ENCODE measurements at places on chromosomes 1 and 21. TPM values are rescaled to one million over a fixed set of nuclear protein-coding genes. Genes with fewer than 3 reads are reported as not detected.

Gene VPS26C
- polyA plus RNA-seq: 29.3 TPM

Gene PLEKHA6
- polyA plus RNA-seq: 3.0 TPM

Gene DISC1
- polyA plus RNA-seq: 6.3 TPM

Gene SPATA45
- polyA plus RNA-seq: not detected

Gene GPR25
- polyA plus RNA-seq: not detected

Gene PRKCZ
- polyA plus RNA-seq: 7.6 TPM

Gene RGS7
- polyA plus RNA-seq: not detected

DNA sequence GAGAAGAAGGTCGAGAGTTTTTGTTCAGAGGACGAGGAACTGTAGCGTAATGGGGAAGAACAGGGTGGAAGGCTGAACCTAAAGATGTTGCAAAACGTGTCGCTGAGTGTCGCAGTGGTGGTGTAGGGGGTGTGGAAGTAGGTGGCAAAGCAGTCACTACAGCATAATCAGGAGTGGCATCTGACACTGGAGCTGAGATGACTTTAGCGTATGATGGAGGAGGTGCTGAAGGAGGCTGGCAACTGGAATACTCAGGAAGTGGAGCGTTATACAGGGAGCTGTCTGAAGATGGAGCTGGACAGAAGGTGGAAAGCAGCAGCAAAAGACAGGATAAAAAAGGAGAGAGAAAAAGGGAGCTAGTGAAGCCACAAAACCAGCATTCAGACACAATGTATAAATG is 89.9 kb upstream of the LBR start:
- no peak for DNase-seq

- DNase-seq: no peak
Measured at GRCh38 chr1:5423109-5423508, 569.1 kb downstream of the NPHP4 start.

DNA sequence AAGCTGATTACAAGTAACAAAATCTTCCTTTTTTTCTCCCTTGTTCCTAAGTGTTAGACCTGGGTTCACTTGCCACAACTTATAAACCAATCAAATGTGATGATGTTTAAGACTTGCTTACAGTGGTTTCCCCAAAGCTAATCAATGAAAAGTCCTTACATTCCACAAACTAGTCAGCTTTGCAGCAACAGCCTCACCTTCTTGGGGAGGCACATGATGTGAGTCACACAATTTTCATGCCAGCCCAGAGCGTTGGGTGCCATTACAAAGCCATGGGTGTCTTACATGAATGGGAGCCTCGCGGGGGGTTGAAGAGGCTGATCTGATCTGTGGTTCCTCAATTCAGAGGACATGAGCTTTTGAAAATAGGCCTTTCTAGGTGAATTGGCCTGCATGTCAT is 91.6 kb upstream of the UBE2U start:
- DNase-seq: no peak

DNA sequence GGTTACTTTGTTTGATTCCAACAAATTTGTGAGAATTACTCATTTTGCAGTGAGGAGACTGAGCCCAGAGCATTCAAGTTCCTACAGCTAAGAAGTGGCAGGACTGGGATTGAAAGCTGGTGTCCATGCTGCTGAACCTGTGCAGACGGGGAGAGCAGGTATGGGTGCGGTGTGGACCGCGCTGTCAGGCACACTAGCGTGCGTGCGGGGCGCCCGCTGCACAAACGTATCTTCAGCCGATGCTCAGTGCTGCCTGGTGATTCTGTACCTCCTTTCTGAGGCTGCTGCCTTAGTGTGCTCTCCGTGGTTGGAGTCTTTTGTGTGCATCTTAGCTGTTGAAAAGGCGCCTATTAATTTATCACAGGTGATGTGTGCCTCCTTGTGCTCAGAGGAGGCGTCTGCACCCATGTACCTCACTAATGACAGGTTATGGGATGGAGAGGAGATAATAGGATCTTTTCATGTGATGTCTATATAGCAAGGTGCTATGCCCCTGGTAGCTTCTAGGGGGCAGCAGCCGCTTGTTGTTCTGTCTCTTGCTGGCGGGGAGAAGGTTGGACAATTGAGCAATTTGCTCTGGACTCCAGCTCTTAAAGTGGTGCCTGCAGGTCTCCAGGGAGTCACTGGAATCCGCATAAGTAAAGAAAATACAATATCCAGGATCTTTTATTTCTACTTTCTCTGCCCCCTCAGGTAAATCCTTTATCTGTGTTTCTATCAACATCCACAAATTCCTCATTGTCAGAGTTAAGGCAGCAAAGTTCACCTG is 32.5 kb downstream of the PEX14 start:
- DNase-seq: no peak

- DNase-seq: no peak
Measured at GRCh38 chr1:59718064-59718988, 96.4 kb upstream of the HOOK1 start.

- DNase-seq: peak; percentile 84
Measured at GRCh38 chr1:39204441-39205081, at the start of gene MACF1. TSS of gene MACF1 (plus strand) at chr1:39204695. CDS start at chr1:39205023, 328 bp downstream.

- DNase-seq: no peak
Measured at GRCh38 chr21:35921471-35921870, 138.9 kb downstream of the SETD4 start.

- no peak for DNase-seq
Measured at GRCh38 chr1:226891346-226891745, 20.9 kb downstream of the PSEN2 start.

DNA sequence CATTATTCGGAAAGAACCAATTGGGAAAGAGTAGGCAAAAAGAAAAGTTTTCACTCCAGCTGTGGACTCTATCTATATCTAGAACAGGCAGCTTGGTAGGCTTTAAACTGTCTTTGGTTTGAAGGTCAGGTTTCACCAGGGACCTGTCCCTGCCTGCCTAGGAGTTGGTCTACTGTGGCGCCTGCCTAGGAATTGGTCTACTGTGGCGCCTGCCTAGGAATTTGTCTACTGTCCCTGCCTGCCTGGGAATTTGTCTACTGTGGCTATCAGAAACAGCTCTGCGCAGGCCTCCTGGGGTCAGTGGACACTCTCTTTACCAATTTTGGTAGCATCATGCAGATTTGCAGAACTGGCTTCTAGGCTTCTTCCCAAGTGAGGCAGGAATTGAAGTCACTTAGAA is 13.8 kb downstream of the USP25 start:
- DNase-seq: no peak

GRCh38 chr1:161803181-161803580 is 37.1 kb downstream of the ATF6 start:
- DNase-seq: no peak

GRCh38 chr1:11027316-11027715 is 14.9 kb downstream of the TARDBP start:
- DNase-seq: no peak

DNA sequence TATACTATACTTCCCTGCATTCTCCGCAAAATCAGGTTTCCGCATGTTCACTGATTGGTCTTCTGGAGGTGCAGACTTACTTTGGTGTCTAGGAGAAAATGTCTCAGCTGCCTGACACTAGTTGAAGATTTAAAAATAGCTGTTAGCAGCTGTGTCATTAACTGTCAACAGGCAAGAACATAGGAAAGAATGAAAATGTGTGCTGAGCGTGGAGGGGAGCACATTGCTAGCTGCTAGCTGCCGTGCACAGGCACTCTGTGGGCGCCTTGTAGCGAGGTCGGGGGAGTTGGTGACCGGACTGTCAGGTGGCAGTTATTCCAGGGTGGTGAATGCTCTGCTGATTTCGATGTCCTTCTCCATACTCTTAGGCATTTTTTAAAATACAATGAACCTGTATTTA is 5.2 kb downstream of the FAAH start:
- DNase-seq: no peak

DNA sequence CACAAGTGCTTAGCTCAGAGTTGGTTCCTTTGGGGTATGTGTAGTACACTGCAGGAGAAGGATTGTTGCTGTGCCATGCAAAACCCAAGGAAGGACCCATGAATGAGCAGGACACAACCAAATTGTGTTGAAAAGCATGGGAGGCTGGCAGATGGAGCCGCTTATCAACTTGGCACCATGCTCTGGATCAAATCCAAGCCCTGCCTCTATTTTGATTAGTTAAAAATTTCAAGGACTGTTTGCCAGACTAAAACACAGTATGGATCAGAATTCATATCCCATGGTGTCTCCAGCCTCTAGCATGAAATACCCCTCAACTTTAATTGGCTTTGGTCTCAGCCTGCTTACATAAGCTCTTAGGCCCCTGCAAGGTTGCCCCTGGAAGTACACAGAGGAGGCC is 27.8 kb downstream of the CCDC185 start:
- no peak for DNase-seq

DNA sequence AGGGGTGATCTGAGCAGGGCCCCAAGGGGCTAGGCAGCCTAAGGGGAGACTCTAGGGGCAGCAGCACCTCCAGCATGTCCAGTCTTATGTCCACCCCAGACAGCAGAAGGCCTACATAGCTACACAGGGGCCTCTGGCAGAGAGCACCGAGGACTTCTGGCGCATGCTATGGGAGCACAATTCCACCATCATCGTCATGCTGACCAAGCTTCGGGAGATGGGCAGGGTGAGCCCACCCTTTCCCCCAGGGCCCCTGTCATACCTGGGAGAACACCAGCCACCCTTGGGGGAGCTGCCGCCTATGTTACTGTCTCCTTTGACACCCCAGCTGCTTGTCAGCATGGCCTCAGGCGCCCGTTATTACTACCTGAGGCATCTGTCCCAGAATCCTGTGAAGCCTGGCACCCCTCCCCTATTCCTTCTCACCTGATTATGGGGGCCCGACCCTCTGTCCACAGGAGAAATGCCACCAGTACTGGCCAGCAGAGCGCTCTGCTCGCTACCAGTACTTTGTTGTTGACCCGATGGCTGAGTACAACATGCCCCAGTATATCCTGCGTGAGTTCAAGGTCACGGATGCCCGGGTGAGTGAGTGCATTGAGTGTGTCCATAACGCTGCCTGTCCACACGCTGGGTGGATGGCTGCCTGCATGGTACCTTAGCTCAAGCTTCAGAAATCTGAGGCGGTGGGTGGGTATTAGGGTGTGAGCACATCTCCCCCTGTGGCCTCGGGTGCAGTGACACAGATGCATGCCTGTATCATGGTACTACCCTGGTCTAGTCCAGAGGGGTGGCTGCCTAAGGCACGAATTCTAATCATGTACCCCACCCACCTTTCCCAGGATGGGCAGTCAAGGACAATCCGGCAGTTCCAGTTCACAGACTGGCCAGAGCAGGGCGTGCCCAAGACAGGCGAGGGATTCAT is 29.7 kb upstream of the KDM4A start:
- DNase-seq: no peak

DNA sequence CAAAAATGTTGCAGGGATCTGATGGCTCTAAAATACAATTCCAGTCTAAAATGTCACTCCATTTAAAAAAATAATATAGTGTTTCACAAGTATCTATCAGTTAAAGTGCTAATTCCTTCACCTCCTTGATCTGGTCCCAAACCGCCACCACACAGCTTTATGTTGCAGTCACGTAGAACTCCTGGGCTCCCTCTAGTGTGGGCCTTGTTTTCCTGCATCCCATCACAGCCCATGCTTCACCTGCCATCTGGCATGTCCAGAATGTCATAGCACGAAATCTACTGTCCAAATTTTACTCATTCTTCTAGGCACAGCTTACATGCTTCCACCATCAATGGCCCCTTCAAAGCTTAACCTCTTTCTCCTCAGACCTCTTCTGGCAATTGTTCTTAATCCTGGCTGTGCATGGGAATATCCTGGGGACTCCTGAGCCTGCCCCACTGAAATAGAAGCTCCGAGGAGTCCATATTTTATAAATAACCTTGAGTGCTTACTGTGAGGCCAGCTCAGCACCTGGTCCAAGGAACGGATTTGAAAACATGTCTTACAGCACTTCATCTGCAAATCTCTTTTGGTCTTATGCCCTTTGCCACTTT is 15.5 kb downstream of the FYB2 start:
- no peak for DNase-seq

- DNase-seq: no peak
Measured at GRCh38 chr1:167561753-167562152, 8.2 kb upstream of the CREG1 start.

GRCh38 chr1:41977326-41977725 is 58.6 kb upstream of the HIVEP3 start:
- no peak for DNase-seq
